ENCODE measurements at places on chromosomes 11 and 22.

DNA sequence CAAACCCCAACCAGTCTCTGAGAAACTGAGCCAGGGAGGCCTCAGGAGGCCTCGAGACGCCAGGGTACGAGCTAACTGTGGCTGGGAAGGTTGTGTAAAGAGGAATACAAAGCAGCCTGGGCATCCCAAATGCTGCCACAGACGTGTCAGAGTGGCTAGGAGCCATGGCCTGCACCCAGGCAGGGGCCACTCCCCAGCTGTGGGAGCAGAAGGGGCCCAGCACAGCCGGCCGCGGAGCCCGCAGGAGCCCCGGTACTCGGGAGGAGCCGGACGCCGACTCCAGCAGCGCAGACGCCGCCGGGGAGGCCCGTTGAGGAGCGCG, 349.8 kb upstream of the B3GAT1 start:
- DNase-seq: no peak

GRCh38 chr11:80937842-80938241, 1497.0 kb upstream of the TENM4 start:
- DNase-seq: no peak

DNA sequence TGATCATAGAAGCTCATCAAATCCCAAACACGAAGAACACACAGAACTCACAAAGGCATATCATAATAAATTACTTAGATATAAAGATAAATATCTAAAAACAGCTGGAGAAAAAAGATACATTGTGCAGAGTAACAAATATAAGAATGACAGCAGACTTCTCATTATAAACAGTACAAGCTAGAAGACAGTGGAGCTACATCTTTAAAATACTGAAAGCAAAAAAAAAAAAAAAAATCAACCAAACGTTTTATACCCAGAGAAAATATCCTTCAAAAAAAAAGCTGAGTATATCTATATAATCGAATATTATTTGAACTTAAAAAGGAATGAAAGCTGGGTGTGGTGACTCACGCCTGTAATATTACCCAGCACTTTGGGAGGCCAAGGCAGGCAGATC, 90.0 kb downstream of the SBF2 start:
- DNase-seq: no peak

- no peak for DNase-seq
Observed at GRCh38 chr11:80365076-80365725, 924.4 kb upstream of the TENM4 start.

DNA sequence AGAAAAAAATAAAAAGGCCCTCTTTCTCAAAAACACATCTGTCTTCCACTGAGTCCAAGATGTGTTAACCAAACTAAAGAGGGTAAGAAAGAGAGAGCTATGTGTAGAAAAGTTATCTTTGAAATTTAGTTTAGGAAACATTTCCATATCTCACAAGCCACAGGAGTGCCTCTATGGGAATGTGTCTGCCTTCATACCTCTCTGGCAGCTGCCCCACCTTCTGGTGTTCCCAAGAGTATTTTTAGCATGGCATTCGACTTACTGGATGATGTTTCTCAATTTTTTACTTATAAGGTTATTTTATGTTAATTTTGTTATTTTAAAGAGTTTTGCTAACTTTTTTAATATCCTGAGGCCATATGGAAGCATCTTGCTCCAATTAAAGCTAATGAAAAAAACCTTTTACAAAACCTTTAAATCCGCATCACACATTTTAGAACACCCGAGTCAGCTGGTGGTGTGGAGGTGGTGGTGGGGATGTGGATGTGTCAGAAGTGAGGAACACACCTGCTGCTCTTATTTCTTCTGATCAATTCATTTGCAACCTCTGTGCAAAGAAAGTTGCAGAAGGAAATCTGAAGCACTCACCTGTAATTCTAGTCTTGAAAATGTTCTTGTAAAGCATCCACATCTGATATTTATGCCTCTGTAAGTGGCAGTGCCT, 112.2 kb downstream of the NCAM1 start:
- no peak for DNase-seq

GRCh38 chr22:37544955-37545702, 15.2 kb upstream of the CDC42EP1 start:
- DNase-seq: no peak

GRCh38 chr11:60700689-60701468, 1.5 kb downstream of the MS4A8 start:
- DNase-seq: no peak

All from stimulated activated CD8-positive, alpha-beta memory T cell treated with anti-CD3 and anti-CD28 coated beads, Interleukin-7, amount 100 ng/mL, for 4 hours (primary cell).